A549 (cell line): ENCODE measurements at places on chromosomes 1 and 21.

- no peak for DNase-seq
Observed at GRCh38 chr1:31930836-31931592, 7.2 kb downstream of the PTP4A2 start.

GRCh38 chr1:44270686-44271628 is 57.7 kb downstream of the DMAP1 start:
- DNase-seq = no peak

DNA sequence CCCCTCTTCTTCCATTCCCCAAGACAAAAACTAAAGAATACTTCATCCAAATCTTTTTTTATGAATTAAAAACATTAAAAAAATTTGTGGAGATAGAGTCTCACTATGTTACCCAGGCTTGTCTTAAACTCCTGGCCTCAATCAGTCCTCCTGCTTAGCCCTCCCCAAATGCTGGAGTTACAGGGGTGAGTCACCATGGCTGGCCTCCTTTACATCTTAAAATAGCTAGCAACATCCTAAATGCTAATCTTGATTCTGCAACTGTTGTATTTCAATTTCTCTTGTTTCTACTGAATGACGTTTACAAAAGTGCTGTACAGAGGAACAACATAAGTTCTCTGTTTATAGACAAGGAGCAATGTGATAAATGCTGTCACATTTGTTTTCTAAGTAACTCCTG is 483.5 kb downstream of the ADGRL2 start:
- no peak for DNase-seq

DNA sequence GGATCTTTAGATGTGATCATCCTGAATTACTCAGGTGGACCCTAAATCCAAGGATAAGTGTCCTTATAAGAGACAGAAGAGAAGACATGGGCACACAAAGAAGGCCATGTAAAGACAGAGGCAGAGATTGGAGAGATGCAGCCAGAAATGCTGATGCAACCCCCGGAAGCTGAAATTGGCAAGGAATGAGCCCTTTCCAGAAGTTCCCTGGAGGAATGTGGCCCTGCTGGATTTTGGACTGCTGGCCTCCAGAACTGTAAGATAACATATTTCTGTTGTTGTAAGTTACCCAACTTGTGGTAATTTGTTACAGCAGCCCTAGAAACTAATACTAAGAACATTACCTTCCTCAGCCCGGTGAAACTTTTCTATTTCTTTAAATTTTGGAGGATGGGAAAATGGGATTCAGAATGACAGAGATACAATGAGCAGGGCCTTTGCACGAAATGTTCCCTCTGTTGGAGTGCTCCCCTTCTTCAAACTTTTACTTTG is 11.2 kb upstream of the PLPP3 start:
- no peak for DNase-seq

GRCh38 chr1:160567858-160568682 is 11.2 kb downstream of the CD84 start:
- no peak for DNase-seq

DNA sequence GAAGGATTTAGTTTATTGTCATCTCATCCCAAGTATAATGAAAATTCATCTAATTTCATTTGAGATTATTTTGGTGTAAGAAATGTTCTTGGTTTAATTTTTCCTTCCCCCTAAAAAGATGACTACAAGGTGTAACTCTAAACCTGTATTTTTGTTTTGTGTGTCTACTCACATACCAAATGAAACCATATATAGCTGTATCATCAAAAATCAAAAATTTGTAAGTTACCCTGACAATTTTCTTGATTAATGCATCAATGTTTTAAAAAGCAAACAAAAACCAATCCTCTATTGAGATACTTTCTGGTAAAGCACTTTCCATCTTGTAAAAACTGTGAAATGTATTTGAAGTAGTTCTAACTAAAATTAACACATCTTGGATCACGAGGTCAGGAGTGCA is 30.8 kb downstream of the FH start:
- no peak for DNase-seq

- DNase-seq = no peak
Observed at GRCh38 chr1:11984121-11984520, 3.9 kb downstream of the MFN2 start.

DNA sequence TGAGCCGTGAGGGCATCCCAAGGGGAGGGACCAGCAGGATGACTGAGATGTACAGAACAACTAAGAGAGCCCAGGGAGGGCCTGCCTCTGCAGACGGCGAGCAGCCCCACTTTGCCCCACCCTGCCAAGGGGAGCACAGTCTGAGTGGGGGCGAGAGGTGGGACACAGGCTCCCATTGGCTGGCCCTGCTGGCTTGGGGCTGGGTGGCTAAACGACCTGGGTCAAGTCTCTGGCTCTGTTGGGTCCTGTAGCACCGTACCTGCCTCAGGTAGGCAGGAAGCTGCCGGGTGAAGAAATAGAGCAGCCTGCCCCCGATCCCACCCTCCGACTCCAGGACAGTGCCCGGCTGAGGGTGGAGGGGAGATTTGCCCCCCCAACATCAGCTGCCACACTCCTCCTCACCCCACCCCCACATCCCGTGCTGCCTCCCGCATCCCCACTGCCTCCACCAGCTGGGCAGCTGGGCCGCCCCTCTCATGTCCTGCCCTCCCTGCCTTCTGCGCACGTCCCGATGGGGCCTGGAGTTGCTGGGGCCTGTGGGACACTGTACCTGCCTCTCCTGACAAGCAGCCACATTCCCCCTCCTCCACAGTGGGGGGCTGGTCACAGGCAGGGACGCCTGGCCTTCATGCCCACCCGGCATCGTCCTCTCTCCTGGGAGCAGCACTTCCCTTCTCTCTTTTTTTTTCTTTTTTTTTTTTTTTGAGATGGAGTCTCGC is 12.6 kb upstream of the PLEKHG5 start:
- no peak for DNase-seq

GRCh38 chr1:6614019-6614928 is 743 bp downstream of the PHF13 start:
- no peak for DNase-seq

- no peak for DNase-seq
Observed at GRCh38 chr1:30611741-30612309, 111.6 kb downstream of the MATN1 start.

GRCh38 chr1:23083714-23084480 is 64.6 kb downstream of the KDM1A start:
- DNase-seq = no peak

GRCh38 chr1:47023268-47024140 is at the start of gene CYP4X1:
TSS of gene CYP4X1 (plus strand) at chr1:47023669. CDS start at chr1:47023818, 149 bp downstream.
- DNase-seq = no peak

DNA sequence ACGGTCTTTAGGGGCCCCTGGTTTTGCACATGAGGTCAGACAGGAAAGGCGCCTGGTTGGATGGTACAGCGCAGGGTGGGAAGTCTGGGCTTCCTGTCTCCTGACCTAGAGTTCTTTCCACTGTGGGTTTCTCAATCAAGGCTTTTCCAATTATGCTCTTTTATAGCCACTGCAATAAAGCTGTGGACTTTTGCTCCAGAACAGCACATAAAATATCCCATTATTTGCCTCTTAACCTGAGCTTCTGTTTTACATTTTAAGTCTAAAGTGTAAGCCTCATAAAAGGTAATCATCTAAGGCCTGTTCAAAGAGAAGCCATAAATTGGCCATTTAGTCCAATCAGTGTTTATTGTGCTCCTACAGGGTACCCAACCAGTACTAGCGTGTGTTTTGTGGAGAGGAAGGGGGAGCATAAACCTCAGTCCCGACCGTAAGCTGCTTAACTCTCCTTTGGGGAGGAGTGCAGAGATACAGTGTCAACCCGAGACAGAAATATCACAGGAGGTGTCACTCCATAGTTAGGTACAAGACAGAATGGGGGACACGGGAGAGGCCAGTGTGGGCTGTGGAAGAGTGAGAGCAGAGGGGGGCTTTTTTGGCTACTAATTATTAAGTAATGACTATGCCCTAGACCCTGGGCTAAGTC is 270.0 kb downstream of the TRABD2B start:
- no peak for DNase-seq

- no peak for DNase-seq
Observed at GRCh38 chr1:13694886-13695684, 4.9 kb upstream of the PRDM2 start.

DNA sequence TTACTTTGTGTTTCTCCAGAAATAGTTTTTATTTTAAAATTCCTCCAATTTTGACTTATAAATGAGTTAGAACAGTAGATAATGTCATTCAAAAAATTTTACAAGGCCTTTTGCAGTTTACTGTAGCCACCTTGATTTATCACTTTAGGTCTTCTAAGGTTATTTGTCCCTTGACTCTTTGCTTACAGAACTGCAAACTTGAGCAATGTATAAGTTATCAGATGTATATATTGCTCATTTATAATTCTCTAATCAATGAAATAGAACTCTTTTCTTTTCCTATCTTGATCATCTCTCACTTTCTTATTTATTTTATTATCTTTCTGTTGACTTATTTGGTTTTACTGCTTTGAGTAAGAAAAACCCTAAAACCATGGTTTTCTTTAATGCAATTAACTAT is 5.8 kb upstream of the SPTA1 start:
- DNase-seq = no peak

DNA sequence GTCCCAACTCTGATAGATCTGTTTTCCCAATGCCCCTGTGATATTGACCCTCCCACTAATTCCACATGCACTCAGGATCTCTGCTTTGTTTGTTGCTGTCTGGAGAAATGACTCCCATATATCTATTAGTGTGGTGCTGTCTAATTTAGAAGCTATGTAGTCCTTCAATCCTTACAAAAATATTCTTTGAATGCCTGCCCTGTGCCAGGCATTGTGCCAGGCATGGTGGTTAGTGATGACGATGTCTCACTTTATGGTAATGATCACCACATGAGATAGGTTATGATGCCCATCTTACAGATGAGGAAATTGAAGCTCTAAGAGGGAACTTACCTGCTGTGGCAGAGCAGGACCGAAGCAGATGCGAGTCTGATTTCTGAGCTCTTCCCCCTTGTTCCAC is 12.9 kb downstream of the MYOG start:
- DNase-seq = no peak

- peak; percentile 75 for DNase-seq
Observed at GRCh38 chr1:221712198-221712684, 29.6 kb downstream of the DUSP10 start.

DNA sequence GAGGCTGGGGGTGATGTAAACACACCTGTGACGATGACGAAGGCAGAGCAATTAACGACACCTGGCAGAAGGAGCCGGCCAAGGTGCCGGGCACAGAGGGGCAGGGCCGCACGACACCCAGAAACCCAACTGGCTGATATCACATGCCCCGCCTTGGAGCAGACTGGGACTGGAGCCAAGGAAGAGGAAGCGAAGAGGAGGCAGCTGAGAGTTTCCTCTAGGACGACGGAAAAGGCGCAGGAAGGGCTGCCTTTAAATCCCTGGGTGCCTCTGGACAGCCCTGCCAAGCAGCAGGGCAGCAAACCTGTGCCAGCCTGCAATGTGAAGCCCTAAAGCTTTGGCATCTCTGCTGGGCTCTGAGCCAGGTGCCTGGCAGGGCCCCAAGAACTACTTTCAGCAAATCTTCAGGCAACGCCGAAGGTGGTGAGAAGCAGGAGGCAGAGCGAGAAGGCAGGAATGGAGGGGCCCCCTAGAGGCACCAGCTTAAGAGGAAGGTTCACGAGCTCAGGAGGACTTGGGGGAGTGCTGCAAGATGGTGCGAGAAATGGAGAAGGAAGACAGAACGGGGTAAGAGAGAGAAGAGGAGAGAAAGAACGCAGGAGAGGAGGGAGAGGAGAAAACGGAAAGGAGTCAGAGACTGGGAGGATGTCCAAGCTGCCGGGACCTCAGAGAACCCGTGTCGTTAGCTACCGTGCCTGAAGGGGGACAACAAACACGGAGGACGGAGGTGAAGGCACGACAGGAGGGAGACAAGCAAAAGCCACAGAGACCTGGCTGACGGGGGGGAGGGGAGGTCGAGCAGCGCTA is 25.3 kb upstream of the PEF1 start:
- DNase-seq = peak; percentile 22

- no peak for DNase-seq
Observed at GRCh38 chr1:19476450-19477190, 8.7 kb downstream of the CAPZB start.

DNA sequence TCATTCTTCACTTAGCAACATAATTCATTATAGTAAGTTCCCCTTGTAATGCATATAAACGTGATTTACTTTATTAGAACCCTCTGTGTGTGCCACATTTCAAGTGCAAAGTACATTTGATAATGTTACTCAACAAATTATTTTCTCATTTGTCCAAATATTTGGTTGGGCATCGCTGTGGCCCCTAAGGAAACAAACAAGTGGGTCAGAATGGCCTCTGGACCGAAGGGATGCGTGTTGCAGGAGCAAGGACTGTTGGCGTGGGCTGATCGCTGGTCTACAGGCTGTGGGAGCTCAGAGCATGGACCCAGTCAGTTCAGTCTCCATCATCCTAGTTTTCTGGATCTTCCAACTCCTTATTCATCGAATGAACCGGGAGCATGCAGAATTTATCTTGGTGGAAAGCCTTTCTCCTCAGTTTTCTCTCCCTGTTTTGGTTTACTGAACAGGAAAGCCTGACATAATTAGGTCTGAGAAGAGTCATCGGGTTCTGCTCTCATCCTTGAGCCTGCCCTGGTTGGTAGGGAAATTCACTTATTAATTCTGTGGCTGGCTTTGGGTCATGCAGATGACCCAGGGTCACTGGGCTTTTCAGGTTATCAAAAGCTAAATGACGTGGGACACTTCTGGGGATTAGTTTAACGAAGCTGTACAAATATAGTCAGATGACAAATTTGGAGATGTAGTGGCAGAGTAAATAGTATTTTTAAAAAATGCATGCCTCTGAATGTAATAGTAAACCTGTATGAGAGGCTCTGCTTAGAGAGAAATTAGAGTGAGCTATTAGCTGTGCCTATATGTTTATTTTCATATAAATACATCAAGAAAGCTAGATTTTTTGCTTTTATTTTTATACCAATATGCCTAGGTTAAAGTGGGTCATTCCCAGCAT is 200.2 kb downstream of the SDCCAG8 start:
- no peak for DNase-seq
